ENCODE measurements at places on chromosomes 6 and 20.

DNA sequence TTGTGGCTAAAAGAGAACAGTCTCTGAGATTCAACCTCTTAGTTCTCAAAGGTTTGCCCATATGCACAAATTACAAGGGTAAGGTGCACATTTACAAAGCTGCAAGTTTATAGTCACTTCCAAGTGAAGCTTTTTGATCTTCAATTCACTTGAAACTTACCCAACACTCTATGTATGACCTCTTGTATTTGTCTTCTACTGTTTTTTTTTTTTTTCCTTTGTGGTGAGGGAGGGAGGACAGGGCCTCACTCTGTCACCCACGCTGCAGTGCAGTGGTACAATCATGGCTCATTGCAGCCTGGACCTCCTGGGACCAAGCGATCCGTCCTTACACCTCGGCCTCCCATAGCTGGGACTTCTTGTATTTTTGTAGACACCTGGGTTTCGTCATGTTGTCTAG is 4.5 kb upstream of the FOXO3 start:
- DNase-seq, result no peak

DNA sequence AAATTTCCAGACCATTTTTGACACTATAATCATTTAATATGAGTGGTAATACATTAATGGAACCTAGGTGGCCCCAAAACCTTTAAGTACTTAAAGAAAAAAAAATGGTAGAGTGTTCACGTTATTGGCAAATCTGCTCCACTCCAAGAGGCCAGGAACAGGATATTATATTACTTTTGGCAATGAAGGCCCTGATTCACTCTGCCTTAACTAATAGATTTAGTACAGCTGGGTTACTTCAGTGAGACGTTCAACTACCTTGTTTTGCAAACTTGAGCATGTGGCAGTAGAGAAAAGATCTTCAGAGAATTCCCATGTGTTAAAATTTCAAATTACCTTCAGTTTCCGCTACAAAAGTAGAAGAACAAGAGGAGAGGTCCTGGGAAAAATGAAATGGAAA is 12.8 kb downstream of the ADNP start:
- DNase-seq, result no peak

GRCh38 chr6:4294636-4295035 is 159.3 kb upstream of the ECI2 start:
- no peak for DNase-seq

DNA sequence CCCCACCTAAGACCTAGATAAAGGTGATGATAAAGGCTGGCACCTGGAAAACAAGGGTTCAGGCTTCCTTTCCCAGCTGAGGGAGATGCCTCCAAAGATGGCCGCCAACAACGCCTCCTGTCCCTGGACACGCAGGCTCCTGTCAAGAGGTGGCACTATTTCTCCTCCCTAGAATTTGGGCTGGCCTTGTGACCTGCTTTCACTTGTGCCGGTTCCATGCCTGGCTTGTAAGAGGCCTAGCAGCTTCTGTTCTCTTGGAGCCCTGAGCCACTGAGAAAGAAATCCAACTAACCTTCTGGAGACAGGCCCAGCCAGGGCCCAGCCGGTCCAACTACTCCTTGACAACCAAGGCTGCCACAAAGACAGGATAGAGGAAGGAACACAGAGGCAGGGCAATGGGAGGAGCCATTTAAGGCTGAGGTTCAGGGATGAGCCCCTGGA is 60.2 kb upstream of the RALY start:
- no peak for DNase-seq

- DNase-seq, result no peak
Observed at GRCh38 chr6:46756469-46757213, 9.9 kb downstream of the ANKRD66 start.

- DNase-seq, result no peak
Observed at GRCh38 chr6:35473850-35474130, 5.6 kb downstream of the RPL10A start.

- no peak for DNase-seq
Observed at GRCh38 chr6:48691420-48691819, 580.4 kb upstream of the PTCHD4 start.

DNA sequence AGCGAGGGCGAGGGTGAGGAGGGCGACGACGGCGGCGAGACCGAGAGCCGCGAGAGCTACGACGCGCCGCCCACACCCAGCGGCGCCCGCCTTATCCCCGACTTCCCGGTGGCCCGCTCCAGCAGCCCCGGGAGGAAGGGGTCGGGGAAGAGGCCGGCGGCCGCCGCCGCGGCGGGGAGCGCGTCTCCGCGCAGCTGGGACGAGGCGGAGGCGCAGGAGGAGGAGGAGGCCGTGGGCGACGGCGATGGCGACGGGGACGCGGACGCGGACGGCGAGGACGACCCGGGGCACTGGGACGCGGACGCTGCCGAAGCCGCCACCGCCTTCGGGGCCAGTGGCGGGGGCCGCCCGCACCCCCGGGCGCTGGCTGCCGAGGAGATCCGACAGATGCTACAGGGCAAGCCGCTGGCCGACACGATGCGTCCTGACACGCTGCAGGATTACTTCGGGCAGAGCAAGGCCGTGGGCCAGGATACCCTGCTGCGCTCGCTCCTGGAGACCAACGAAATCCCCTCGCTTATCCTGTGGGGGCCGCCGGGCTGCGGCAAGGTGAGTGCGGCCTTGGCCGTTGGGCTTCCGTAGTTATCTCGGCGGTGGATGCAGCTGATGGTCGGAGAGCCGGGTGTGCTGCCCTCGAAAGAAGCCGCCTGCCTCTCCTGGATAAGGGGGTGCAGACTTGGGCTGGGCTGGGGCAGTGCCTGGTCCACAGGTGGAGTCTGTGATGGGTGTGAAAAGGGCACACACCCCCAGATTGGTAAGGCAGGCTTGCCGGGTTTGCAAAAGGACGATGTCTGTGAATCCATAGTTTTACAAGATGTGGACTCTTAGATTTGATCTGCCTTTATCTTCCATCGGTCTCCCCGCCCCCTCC is 938 bp downstream of the WRNIP1 start:
- no peak for DNase-seq

- DNase-seq, result no peak
Observed at GRCh38 chr6:163662604-163663225, 248.2 kb downstream of the QKI start.

DNA sequence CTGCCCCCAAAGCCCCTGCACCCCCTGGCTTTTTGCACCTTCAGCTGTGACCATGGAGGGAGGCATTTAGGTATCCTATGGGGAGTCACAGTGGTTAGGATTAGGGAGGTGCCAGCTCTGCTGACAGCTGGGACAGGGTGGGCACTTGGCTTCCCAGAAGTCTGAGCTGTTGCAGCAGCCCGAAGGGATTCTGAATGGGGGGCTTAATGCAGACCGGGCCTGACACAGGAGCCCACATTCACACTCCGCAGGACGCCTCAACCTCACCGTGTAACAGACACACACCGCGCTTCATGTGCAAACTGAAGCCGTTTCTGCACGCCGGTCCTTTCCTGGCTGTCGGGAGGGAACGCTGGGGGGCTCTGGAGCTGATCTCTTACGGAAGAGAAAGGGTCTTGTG is 1.9 kb downstream of the EBF4 start:
- DNase-seq, result no peak

- no peak for DNase-seq
Observed at GRCh38 chr6:22467645-22468044, 101.7 kb upstream of the HDGFL1 start.

- no peak for DNase-seq
Observed at GRCh38 chr6:35248300-35248699, 11.2 kb upstream of the ZNF76 start.

DNA sequence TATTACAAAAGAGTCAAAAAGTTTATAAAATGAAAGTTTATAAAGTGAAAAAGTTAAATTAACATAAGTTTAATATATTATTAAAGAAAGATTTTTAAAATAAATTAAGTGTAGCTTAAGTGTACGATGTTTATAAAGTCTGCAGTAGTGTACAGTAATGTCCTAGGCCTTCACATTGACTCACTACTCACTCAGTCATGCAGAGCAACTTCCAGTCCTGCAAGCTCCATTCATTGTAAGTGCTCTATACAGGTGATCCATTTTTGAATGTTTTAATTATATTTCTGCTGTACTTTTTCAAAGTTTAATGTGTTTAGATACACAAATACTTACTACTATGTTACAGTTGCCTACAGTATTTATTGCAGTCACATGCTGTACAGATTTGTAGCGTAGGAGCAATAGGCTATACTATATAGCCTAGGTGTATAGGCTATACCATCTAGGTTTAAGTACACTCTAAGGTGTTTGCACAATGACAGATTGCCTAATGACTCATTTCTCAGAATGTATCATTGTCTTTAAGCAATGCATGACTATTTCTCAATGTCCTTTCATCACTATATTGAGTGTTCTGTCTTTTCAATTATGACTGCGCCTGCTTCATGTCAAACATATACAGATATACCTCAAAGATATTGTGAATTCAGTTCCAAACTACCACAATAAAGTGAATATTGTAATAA is 1110.3 kb upstream of the MAP3K7 start:
- DNase-seq, result no peak

DNA sequence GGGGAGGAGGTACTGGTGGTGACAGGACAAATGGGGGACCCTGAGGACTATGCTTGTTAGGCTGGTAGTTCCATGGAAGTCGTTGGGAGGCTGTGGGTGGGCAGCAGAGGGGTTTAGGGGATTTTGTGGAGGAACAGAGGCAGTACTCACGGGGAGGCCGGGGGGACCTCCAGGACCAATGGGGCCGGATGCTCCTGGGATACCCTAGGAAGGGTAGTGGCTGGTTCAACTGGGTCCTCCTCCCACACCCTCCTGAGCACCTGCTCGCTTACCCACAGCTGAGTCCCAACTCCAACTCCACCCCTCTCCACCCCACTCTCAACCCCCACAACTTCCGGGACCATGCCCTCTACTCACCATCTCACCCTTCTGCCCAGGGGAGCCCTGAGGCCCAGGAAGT is 25.9 kb downstream of the COL11A2 start:
- no peak for DNase-seq

GRCh38 chr6:19669206-19669605 is 168.0 kb upstream of the ID4 start:
- DNase-seq, result no peak

GRCh38 chr20:17725094-17725835 is 25.5 kb downstream of the BANF2 start:
- DNase-seq, result no peak

DNA sequence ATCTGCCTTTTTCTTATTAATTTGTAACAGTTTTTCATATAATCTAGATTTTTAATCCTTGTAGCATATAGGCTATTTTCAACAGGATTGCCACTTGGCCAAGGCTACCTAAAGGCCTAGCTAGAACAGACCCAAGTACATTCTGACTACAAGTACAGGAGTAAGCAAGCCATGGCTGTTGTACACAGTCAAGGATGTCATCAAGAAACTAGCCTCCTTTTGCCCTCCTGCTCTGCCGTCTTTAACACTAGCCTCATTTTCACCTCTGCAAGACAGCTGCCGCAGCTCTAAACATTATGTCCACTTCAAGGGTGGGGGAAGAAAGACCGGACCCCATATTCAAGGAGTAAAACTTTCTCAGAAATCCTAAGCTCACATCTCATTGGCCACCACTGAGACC is 45.1 kb downstream of the EPB41L2 start:
- DNase-seq, result no peak

- DNase-seq, result no peak
Observed at GRCh38 chr20:59737073-59737666, 132.8 kb downstream of the PHACTR3 start.

DNA sequence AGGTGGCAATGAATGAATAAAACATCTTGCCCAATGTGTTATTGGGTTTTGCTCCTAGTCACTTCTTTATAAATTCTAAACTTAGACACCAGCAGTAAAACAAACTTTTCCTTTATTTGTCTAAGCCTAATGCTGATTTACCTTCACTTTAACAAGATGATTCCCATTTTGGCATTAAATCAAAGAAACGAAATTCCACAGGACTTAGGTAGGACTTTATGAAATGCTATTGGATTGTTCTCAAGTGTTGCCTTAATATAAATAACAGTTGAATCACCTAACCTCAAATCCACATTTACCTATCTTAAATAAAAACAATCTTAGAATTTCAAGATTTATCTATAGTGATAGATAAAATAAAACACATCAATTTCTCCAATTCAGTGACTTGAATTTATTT is 831.8 kb downstream of the EPHA7 start:
- no peak for DNase-seq

- DNase-seq, result no peak
Observed at GRCh38 chr20:63972312-63973159, 2.8 kb upstream of the ZNF512B start.

DNA sequence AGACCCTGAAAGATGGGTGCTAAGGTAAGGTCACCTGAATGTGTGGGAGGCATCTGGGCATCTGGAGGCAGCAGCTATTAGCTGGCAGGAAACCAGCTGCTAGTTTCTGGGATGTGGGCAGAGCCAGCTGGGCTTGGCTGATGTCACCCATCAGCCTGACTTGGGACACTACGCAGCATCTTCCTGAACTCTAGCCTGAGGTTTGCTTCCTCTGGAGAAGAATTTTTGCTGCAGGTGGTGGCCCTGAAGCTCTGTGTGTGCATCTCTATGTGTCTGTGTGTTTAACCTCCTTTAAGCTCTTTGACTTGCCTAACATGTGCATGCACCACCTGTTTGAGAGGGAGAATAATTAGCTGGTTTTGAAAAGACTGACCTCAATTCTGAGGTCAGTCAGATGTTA is 465.1 kb upstream of the CHD6 start:
- DNase-seq, result no peak

DNA sequence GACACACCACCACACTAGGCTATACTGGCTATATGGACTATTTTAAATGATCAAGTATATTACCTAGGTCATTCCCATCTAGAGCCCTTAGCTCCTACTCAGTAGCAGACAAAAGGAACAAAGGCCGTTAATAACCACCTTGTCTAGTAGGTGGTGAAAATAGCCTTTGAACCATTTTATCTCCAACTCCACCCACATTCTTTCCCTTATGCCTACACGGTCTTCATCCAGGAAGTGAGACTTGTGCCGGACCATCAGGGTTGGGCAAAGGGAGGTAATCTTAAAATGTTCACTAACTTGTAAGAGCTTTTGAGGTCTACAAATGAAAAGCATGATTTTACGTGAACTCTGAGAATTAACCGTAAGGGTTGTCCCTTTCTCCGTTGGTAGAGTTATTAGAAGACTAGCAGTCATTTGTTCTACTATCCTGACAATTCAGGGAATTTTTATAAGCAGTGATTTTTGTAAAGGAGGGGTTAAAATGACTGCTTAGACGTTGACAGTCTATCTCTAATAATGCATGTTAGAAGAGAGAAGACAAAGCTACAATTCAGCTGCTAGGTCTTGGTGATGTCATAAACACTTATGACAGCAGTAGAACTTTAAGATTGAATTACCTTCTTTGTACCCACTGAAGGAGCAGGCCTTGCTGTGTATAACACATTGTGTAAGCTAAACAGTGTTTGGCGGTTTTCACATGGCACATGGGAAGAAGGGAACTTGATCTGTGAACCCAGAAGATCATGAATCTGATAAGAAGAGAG is 371.8 kb upstream of the JAG1 start:
- DNase-seq, result no peak
